ENCODE measurements at places on chromosomes 7 and 10.

- DNase-seq = no peak
Observed at GRCh38 chr7:139972029-139972428, 90.7 kb downstream of the PARP12 start.

- no peak for DNase-seq
Observed at GRCh38 chr7:128831994-128832879, 2.0 kb downstream of the FLNC start.

- DNase-seq = no peak
Observed at GRCh38 chr10:77738496-77739158, 101.0 kb upstream of the KCNMA1 start.

DNA sequence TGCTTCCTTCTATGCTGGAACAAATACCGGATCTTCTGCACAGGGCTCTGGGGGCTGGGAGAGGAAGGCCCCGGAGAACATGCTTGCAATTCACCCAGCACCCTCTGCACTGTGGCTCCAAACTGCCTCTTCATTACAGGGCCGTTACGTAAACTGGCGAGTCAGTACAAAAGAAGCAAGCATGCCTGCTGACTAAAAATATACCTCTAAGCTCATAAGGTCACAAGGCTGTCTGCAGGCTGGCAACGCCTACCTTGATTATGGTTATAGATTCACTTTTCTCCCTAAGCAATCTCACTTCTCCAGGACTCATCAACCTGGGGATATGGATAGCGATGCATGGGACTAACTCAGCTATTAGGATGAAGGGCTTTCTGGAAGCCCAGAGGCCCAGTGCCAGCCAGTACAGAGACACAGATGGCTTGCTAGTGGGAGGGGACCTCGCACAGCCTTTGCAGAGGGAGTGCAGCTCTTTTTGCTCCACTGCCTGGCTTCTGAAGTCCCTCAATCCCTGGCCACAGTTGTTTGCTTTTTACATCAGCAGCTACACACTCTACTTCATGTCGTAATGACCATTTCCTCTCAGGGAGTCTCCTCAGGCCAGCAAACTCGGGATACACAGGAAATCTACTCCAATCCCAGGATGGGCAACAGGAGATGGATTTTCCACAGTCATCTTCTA lies 96.1 kb downstream of the SH3PXD2A start:
- DNase-seq = no peak

- DNase-seq = peak; percentile 84
Observed at GRCh38 chr10:26448706-26449435, 10.7 kb downstream of the APBB1IP start.

DNA sequence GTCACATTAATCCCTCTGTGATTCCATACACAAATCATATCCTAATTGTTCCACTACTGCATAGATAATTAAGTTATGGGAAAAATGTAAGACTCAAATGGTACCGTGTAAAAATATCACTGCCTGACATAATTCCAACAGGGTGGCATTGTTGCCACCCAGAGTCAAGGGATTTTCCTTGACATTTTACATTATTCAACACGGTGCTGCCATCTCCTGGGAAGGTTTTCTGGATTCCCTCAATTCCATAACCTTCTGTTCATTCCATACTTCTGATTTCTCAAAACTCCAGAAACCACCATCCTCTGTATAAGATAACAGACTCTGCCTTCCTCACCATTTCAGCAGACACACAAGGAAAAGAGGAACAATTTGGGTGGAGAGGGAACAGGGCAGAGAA lies 495.9 kb downstream of the XPNPEP1 start:
- DNase-seq = no peak

- DNase-seq = no peak
Observed at GRCh38 chr10:123552760-123553554, 113.2 kb upstream of the GPR26 start.

DNA sequence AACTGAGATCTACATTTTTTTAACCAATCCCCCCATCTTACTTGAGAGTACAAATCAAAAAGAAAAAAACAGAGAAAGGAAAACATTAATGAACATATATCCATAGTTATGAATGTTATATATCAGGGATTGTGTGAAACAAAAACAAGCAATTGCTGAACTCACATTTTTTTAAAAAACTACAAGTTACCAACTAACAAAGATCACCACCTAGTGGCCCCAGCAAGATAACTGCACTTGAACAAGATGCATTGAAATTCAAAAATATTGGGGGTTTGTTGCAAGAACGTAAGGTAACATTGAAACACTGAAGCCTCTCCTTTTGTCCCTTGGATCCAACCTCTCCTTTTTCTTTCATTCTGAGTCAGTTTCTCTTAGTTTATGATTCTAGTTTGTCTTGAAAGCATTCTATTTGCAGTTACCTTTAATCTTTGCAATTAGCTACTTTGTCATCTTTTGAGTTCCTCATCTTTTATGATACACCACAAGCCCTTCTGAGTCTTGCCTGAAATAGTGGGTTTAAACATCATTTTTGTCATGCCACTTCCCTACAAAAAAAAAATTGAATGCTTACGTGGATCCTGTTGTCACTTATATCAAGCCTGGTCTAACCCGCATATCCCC lies 87.3 kb upstream of the TES start:
- DNase-seq = no peak

DNA sequence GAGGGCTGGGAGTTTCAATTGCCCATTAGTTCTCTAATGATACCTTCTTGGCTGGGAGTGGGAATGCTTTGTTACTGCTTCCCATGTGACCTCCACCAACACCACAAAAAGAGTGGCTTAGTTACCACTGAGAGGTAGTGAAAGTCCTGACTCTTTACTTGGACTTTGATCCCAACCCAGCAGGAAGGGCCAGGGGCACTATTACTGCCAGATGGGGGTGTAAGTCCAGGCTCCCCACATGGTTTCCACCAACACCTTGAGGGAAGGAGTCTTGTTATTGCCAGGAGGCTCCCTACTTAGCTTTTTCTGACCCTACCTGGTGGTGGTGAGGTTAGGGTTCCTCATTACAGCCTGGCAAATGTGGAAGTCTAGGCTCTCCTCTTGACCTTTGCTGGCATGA lies 11.4 kb downstream of the GGCT start:
- no peak for DNase-seq

GRCh38 chr7:726084-726853 lies at the start of gene DNAAF5:
Gene DNAAF5 (plus strand): TSS chr7:726699. CDS start chr7:726721, 22 bp downstream.
- peak; percentile 87 for DNase-seq

GRCh38 chr7:135672560-135673359 lies 10.4 kb downstream of the STMP1 start:
- no peak for DNase-seq

DNA sequence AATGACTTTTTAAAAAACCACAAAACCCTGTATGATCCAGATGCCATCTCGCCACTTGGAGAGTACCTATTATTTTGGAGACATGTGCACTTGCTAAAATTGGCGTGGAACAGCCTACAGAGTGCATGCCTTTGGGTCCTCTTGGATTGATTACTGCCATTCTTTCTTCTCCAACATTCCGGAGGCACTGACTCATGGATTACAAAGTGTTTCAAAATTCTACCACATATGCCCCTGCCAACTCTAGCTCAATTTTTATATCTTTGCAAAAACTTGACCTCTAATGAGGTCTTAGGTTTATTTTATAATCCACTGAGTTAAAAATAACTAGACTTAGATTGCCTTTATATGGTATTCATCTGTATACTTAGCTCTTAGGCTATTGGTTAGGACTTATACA lies 55.8 kb upstream of the KIF5B start:
- DNase-seq = no peak

DNA sequence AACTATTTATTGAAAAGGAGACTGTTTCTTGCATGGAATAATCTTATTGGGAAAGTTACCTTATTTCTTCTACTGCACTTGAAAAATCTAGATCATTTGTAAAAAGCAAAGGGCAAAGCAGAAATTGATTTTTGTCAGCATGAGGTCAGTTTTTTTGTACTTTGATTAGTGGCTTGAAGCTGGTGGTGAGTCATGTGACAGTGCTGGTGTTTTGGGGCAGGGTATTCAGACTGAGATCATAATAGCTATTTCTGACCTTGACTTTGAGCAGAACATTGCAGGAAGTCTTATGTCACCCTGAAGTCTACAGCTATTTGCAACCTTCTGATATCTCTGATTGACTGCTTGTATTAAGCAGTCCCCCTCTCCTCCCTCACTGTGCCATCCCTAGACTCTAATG lies 66.3 kb upstream of the SORCS3 start:
- DNase-seq = no peak

DNA sequence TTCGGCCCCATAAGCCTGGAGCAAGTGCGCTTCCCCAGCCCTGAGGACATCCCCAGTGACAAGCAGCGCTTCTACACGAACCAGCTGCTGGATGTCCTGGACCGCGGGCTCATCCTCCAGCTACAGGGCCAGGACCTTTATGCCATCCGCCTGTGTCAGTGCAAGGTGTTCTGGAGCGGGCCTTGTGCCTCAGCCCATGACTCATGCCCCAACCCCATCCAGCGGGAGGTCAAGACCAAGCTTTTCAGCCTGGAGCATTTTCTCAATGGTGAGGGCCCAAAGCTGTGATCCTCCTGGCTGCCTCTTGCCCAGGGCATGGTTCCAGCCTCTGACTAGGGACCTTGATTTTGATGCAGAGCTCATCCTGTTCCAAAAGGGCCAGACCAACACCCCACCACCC lies 10.1 kb downstream of the IRF5 start:
- no peak for DNase-seq

DNA sequence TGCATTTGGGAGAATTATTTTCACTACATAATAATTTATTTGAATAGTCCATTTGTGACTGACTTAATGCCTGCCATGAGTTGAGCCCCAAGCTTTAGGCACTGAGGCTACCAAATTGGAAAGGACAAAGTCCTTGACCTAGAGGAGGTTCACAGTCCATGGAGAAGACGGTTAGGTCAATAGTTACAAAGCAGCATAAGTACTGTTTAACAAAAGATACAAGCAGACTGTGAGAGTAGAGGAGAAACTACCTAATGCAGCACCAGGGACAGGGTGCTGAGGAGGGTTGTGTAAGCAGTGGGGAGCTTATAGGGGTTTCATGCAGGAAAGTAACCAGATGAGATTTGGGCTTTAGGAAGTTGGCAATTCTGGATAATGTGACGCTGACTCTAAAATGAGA lies 139.2 kb downstream of the LCOR start:
- DNase-seq = no peak

DNA sequence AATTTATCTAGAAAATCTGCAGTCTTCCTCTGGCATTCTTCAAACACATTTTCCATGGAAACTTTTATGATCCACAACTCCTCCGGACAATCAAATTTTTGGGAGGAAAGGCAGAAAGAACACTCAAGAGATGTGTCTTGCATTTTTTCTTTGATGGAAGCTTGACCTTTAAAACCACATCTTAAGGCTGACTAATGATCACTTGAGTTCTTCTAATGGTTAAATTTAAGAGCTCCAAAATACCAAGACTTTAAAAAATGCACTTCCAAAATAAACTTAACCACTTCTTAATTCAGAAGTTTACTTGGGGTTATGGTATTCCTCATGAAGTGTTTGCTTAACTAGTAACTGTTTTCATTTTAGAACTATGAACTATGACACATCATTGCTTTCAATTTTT lies 43.3 kb downstream of the ETV1 start:
- DNase-seq = no peak

DNA sequence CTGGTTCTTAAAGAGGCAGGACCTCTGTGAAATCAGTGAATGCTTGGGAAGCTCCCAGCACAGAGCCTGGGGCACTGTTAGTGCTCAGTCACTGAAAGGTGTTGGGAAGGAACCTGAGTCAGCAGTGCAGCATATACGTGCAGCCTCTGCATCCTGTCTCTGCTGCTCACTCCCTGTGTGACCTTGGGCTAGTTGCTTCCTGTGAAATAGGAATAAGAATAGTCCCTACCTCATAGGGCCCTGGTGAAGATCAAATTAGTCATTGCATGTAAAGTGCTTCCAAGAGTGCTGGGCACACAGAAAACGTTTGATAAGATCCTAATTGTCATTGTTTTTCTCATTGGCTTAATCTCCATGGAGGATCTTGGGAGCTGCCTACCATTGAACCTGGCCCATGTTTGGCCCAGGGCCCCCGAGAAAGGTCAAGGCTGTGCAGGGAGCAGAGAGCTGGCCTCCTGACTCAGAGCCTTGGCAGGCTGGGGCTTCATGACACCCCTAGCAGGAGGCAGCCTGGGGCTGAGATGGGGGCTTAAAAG lies 73.3 kb upstream of the COL13A1 start:
- no peak for DNase-seq

GRCh38 chr10:61076572-61077114 lies 132.7 kb upstream of the RHOBTB1 start:
- DNase-seq = no peak

DNA sequence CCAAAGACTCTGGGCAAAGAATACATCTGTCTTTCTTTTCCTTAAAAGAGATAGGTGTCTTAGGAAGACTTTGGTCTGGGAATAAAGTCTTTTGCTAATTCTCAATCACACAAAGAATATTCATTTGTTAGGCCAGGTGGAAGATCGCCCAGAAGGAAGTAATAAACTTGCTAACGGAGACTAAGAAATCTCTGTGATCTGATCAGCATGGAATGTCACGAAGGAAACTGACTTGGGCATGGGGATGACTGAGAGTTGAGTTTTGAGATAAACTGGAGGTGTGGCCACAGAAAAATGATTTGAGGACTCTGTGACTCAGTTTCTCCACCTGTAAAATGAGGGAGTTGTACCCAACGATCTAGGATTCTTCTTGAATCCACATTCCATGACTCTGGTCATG lies 161.1 kb upstream of the SVIL start:
- no peak for DNase-seq

- DNase-seq = peak; percentile 43
Observed at GRCh38 chr7:1531263-1531978, 919 bp downstream of the MAFK start.

GRCh38 chr10:121734589-121735045 lies 136.4 kb upstream of the FGFR2 start:
- DNase-seq = no peak

GRCh38 chr10:43754569-43755260 lies 106.0 kb upstream of the ZNF32 start:
- no peak for DNase-seq

GRCh38 chr7:100598425-100598824 lies 3.7 kb upstream of the PCOLCE start:
- DNase-seq = no peak

- no peak for DNase-seq
Observed at GRCh38 chr7:44213206-44213876, 12.6 kb downstream of the YKT6 start.

DNA sequence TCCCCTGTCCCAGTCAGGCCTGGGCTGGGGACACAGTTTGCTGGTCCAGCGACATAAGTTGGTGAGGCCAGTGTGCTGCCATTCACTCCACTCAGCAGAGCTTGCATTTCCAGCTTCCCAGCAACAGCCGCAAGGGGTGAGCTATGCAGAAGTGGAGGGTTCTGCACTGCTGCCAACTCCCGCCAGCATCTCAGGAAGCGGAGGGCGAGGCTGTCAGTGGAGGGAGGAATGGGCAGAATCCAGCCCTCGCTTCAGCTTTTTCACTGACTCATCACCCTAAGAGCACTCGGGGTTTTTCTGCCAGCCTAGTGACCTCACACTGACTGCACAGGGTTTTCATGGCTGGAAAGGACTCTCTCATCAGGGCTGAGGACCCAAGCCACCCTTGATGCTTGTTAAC lies 625.1 kb upstream of the MKI67 start:
- DNase-seq = no peak

- DNase-seq = no peak
Observed at GRCh38 chr7:157139810-157140510, 1.2 kb downstream of the UBE3C start.

GRCh38 chr10:44168478-44168877 lies 216.4 kb downstream of the CXCL12 start:
- DNase-seq = no peak

- DNase-seq = no peak
Observed at GRCh38 chr7:103117465-103117864, 31.4 kb downstream of the NAPEPLD start.
